ENCODE measurements at places on chromosomes 6 and 20.

- no peak for DNase-seq
Observed at GRCh38 chr6:14707971-14708465, 537.9 kb upstream of the JARID2 start.

- DNase-seq: peak; percentile 80
Observed at GRCh38 chr6:144131248-144131709, 19.0 kb upstream of the STX11 start.

DNA sequence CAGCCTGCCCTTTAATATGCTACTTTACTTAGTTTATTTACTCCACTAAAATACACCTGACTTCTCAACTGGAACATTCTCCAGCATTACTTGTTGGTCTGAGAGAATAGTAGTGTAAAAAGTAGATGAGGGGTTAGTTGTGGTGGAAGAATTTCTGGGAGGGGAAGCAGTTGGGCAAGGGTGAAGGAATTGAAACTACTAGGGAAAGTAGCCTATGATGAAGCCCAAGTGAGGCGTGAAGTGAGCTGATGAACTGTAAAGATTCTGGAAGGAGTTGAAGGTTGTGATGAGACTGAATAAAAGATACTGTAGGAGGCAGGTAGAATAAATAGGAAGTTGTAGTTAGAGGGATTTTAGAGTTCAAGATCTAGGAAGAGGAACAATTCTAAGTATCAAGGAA lies 72.5 kb downstream of the ITCH start:
- DNase-seq: no peak

GRCh38 chr6:7126754-7127153 lies 19.0 kb downstream of the RREB1 start:
- no peak for DNase-seq

DNA sequence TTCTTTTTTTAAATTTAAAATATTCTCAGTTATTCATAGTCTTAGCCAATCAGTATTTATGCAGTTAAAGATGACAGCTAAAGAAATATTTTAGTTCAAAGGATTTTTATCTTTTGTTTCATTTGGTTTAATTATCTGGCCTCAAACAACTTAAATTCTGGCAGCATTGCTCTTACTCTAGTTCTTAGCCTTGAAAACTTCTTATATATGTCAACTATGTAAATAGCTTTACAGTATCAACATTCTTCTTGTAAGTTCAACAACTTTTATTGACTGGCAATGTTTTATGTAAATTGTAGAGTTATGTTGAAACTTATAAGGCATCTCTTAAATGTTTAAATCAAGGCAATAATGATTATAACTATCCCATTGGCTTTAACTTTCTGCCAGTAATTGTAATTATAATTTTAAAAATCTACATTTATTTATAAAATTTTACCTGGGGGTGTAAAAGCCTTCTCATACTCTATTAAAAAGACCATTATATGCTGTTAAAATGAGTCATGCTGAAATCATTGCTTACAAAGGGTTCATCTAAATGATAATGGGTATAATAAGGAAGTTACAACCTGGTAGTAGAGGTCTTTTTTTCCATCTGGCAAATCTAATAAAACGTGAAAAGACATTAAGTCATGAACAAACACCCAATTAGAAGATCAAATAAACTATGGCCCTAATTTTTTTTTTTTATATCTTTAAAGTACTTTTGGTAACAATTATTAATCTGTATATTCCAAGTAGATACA lies 45.8 kb upstream of the FAM184A start:
- no peak for DNase-seq

DNA sequence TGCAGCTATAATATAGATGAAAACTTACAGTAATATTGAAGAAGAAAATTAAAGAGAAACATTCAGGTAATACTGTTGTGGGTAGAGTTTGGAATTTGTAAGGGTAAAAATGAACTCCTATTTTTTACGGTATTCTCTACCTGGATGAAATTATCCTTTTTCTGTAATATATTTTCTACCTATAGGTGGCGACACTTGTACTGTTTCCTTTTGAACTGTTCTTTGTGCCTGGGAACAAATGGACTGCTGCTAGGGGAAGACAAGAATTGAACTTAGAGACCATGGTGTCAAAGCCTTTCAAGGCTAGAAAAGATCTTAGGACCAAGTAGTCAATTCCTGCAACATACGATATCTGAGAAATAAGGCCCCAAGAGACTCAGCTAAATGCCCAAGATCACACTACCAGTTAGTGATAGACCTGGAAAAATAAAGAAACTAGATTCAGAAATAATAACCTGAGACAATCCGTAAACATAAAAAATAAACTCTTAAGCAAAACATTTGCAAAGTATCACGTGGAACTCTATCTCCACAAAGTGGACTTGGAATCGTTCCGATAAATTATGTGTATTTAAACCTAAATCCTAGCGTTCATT lies 383.8 kb downstream of the TFAP2A start:
- DNase-seq: peak; percentile 16

DNA sequence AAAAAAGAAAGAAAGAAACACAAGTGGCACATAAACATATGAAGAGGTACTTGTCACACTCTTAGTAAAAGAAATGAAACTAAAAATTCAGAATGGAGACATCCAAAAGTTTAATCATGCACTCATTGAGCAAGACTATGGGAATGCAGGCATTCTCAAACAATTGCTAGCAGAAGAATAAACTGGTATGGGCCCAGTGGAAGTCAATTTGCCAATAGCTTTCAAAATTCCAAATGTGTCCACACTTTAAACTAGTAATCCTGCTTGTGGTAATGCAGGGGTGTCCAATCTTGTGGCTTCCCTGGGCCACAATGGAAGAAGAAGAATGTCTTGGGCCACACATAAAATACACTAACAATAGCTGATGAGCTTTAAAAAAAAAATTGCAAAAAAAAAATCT lies 97.4 kb downstream of the EPB41L2 start:
- no peak for DNase-seq

DNA sequence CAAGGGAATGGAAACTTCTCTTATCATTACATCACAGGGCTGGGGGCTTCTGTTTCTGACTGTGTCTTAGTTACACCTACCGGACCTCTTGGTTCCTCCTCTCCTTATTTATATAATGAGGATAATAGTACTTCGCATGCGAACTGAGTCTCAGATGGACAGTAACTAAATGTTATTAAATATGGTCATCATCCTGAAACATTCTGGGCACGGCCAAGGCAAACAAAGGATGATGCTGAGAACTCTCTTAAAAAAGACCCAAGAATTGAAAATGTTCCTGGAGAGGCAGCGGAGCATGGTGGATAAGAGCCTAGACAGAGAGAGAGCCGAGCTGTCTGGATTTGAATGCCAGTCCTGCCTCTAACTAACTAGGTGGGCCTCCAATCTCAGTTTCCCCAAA lies 119.8 kb upstream of the SASH1 start:
- DNase-seq: no peak

DNA sequence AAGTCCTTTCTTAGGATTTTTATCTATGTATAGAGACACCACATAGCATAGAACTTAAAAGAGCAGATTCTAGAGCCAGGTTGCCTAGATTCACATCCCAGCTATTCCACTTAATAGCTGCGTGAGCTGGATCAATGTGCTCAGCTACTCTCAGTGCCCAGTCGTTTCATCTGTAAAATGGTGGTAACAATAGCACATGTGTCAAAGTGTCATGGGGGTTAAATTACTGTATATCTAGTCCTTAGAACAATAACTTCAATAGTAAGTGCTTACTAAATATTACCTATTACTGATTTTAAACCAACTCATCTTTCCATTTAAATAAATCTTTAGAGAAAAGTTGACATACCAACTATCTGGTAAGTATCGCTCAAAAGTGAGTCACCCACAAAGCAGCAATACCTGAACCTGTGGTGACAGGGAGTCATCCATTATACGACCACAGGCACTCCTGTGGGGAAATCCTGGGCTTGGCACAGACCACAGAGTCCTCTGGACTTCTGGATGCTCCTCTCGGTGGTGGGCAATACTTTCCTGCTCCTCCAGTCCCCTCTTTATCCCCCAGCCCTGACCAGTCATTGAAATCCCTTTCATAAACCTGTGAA lies 154.8 kb downstream of the PDSS2 start:
- DNase-seq: peak; percentile 94

- no peak for DNase-seq
Observed at GRCh38 chr6:142185641-142186040, 38.6 kb downstream of the VTA1 start.

GRCh38 chr6:11692451-11693376 lies 85.9 kb downstream of the ADTRP start:
- no peak for DNase-seq

- DNase-seq: no peak
Observed at GRCh38 chr6:99219788-99220187, 129.7 kb downstream of the FAXC start.

GRCh38 chr6:75495011-75495410 lies 1.4 kb upstream of the FILIP1 start:
- no peak for DNase-seq

GRCh38 chr6:20706238-20706938 lies 172.1 kb downstream of the CDKAL1 start:
- peak; percentile 52 for DNase-seq

- no peak for DNase-seq
Observed at GRCh38 chr6:40520678-40521077, 66.5 kb downstream of the LRFN2 start.

DNA sequence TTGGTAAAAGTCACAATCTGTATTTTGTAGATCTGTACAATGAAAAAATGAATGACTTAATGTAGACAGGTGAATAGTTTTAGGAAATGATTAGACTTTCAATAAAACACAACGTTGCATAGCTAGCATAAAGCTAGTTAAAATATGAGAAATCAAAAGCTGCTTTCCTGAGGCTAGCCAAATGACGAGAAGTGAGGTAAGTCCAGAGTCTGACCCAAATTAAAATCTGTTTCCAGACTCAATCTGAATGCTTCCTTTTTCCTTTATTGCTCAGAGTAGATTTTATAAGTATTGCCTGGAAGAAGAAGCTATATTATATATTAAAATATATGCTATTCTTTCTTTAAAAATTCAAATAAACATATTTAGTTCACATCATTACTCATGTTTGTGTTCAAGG lies 615.4 kb downstream of the CD109 start:
- DNase-seq: no peak

GRCh38 chr6:5672581-5673011 lies 334.1 kb downstream of the NRN1 start:
- DNase-seq: peak; percentile 88

GRCh38 chr6:154448448-154449096 lies 61.9 kb downstream of the CNKSR3 start:
- DNase-seq: no peak

DNA sequence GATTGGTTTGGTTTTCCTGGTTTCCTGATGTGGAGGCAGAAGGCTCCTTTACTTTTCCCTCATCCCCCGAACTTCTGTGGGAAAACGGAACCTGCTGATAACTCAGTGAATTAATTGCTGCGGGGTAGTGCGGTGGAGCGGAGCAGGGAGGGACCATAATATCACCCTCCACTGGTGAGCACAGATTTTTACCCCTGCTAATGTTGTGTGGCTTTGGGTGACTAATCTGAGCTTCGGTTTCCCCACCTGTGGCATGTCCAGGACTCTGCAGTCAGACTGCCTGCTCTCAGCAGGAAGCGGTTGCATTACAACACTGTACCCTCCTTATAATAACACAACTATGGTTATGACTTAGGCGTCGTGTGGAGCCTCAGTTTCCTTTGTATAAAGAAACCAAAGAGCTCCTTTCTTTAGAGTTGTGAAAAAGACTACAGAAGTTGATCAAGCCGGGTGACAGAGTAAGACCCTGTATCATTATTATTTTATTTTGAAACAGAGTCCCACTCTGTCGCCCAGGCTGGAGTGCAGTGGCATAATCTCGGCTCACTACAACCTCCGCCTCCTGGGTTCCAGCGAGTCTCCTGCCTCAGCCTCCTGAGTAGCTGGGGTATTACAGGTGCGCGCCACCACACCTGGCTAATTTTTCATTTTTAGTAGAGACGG lies 2.2 kb upstream of the ID1 start:
- DNase-seq: peak; percentile 86

DNA sequence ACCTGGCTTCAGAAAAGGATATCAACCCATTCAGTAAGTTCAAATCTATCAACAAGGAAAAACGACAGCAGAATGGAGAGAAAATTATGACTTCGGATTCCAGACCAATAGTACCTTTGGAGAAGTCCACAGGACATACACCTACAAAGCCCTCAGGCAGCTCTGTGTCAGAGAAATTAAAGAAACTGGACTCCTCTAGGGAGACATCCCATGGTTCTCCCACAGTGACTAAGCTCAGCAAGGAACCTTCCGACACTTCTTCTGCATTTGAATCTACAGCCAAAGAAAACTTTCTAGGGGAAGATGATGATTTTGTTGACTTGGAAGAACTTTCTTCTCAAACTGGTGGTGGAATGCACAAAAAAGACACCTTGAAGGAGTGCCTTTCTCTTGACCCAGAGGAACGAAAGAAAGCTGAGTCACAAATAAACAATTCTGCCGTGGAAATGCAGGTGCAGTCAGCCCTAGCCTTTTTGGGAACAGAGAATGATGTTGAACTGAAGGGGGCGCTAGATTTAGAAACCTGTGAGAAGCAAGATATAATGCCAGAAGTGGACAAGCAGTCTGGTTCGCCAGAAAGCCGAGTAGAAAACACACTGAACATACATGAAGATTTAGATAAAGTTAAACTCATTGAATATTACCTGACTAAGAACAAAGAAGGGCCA lies 67.4 kb upstream of the HINT3 start:
- peak; percentile 54 for DNase-seq

- no peak for DNase-seq
Observed at GRCh38 chr6:150979826-150980350, 114.4 kb downstream of the MTHFD1L start.

GRCh38 chr6:139778106-139778505 lies 403.7 kb upstream of the CITED2 start:
- no peak for DNase-seq

DNA sequence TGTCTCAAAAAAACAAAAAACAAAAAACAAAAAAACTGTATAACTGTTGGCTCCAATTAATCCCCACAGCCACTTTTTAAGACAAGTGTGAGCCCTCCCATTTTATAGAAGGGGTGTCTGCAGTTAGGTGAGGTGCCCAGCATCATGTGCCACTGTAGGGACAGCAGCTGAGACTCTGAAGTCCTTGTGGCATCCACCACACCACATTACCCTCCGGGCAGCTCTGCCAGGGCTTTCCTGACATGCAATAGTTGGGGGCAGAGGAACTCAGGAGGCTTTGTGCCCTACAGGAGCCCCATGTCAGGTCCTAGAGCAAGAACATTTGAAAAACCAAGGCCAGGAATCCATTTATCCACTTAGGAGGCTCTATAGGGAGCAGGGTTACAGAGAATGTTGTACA lies 17.3 kb downstream of the PKIG start:
- no peak for DNase-seq

- no peak for DNase-seq
Observed at GRCh38 chr6:107716688-107717089, 107.4 kb downstream of the SCML4 start.

DNA sequence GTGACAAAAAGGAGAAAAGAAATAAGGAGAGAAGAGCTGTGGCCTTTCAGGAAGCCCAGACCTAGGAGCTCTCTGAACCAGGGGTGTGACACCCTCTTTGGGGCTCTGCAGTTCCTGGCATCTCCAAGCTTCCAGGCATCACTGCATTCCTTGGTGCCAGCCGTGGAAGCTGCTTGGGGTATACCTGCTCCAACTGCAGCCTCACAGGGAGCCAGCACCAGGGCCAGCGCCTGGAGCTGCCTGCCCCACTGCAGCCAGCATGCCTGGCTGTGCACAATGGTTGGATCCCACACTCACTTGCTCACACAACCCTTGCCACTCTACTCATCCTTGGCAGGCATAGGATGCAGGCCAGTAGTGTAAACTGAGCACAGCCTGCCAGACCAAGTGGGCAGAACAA lies 242.1 kb upstream of the GJE1 start:
- DNase-seq: no peak
